ENCODE measurements at places on chromosomes 13 and 19. TPM values are rescaled to one million over a fixed set of nuclear protein-coding genes. Genes with fewer than 3 reads are reported as not detected.

DNA sequence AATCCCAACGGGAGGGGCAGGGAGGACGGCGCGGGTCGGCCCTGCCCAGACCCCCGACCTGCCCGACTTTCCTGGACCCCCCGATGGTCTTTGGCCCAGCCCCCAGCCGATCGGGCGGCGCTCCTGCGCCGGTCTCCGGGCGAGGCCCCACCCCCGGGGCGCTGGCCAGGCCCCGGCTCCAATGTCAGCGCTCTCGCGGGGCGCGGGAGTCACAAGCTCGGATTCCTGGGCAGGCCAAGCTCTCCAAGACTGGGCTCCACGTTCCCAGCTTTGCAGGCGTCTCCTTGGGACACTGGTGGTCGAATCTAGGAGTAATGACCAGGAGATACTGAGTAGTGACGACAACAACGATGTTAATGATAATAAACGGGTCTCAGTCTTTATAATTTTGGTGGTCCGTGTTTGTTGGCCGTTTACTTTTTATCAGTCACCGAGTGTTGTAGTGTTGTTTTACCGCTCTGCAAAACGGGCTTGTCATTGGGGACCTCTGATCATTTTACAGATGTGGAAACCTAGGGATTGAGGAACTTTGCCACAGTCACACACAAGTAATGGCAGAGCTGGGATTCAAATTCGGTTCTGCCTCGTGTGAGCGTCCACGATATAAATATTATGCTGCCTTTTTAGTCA, 545 bp downstream of the RAD23A start:
- DNase-seq: peak; percentile 90

DNA sequence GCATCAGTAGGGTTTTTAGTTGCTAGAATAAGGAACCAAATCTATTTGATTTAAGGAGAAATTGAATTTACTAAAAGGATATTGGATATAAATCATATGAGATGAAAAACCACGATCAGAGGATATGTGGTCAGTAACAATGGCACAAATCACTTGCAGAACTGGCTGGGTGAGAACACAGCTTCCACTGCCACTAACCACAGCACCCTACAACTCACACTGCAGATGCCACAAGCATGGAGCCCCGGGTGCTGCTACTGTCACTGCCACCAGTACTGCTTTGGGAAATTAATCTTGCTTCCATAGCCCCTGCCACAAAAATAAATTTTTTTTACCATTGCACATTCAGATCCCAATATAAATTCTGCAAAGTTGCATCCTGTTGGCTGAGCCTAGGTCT, 40.6 kb upstream of the KLF12 start:
- DNase-seq: no peak

- DNase-seq: no peak
Measured at GRCh38 chr19:35945121-35945790, 9.1 kb downstream of the LRFN3 start.

MYO1F gene
- not detected for total RNA-seq

DNA sequence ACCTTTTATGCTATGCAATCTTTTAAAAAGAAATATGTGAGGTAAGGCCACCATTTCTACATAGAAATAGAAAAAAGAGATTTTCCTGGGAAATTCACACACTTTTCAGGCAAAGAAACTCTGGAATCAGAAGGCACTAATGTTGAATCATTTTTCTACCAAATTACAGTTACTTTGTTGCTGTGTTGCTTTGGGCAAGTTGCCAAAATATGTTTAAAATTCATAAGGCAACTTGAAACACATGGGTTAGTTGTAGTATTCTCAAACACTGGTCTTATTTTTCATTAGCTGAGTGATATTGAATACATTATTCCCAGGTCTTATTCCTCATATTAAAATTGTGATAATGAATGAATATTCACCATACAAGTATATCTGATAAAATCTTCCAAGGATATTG, 195.0 kb upstream of the SLITRK1 start:
- DNase-seq: peak; percentile 6

DNA sequence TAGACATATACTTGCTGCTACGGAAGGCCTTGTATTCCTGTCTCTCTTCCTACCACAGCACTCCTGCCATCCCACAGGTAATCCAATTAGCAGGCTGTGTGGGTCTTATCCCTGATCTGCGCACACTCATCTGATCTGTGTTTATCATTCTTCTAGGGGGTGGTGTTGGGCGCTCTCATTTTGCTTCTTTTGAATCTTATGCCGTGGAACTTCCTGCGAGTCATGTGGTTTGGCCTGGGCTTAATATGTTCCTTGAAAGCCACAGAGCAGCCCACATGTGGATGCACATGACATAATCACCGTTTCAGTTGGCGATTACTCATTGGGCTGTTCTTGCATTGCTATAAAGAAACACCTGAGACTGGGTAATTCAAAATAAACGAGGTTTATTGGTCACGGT, 7.5 kb downstream of the RASA3 start:
- no peak for DNase-seq

DNA sequence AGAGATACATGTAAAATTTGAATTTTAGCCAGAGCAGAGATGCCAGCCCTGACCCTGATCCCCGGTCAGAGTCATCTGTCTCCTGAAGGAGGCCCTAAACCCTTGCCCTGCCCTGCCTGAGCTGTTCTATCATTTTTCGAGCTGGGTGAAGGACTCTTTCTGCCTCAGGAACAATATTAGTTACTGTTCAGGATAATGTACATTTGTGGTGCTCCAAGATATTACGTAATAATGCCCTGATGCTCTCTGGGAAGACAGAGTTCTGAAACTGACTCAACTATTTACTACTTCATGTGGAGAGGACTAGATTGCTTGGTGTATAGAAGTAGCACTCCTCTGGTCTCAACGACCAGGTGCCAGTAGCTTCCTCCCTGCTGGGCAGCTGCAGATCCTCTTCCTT, 37.9 kb upstream of the UBL3 start:
- DNase-seq: no peak

DNA sequence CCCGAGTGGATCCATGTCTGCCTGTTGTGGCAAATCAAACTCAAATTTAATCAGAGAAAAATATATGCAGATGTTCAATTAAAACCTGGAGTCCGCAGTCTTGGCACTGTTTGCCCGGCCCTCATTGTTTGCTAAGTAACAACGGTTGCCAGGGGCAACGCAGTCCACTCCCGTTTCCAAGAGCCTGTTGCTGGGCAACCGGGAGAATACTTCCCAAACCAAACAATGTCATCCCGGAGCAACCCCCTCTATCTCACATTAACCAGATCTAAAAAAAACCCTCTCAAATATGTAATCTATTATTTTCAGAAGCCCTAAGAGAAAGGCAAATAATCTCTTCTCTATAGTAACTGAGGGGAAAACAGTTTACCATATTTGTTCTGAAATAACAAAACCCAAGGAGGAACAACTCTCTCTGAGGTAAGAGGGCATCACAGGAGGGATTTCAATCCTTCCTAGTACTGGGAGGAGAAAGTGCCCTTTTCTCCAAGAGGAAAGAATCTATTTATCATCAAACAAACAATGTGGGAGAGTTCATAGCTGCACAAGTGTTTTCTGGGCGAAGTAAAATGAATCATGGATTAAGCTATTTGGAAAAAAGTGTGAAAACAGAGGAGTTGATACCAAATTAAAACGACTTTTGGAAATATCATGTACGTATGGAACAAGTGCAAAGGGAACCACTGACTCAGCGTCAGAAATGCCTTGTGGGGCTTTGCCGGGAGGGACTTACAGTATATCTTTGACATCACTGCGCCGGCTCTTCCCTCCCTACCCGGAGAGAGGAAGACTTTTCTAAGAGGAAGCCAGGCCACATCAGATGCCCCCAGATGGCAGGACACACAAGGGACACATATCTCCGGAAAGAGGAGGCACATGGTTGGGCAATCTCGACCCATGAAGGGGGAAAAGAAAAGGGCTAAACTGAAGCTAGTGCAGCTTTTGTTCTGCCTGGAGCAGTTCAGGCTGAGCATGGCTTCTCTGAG, 43.3 kb downstream of the RFX2 start:
- DNase-seq: peak; percentile 50

ZNF550 gene
- 11.8 TPM for total RNA-seq

- DNase-seq: no peak
Measured at GRCh38 chr13:49099513-49099877, 120.6 kb upstream of the MLNR start.

FPR2 gene
- total RNA-seq: not detected

- no peak for DNase-seq
Measured at GRCh38 chr13:75236774-75237173, 245.2 kb downstream of the TBC1D4 start.

DNA sequence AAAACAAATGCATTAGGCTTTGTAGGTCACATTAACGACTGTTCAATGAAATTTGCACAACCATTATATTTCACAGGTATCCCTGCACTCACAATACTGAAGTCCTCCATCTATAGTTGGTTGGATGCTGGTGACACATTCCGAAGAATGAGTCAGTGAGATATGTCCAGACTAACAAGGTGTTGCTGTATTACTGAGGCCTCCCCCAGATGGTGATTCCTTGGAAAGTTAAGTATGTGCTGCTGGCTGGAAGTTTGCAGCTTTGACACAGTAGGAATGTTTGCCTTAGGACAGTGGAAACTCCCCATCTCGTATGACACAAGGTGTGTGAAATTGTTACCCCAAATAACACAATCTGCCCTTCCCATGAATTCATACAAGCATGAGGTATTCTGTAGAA, 46.6 kb downstream of the FGF14 start:
- no peak for DNase-seq

DNA sequence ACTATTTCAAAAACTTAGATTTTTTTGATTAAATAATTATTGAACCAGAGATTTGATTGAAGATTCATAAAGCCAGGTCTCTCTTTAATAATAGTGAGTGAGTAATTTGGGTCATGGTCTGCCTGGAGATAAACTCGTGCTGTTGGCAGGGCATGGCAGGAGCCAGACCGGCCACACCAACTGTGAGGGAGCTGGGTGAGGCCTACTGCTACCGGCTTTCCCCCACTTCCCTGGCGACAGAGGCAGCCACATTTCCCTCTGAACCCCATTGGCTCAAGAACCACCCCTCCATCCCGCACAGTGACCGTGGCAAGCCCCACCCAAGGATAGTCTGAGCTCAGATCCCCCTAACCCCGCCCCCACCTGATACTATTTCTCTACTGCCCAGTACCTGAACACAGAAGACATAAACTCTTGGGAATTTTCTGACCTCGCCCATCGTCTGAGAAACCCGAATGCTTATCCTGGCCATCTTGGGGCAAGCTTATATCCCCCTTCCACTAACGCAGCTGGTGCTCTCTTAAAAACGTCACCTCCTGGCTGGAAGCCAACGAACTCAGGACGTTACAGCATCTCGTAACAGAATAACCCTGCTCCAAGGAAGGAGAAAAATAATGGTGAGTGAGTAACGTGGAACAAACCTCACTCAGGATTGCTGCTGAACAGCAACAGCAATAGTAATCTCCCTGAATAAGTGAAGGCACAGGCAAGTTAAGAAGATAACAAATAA, 627.6 kb upstream of the PCDH9 start:
- DNase-seq: peak; percentile 53

Measured in SJCRH30 (cell line).